ENCODE measurements at places on chromosomes 1 and 21.

- no peak for DNase-seq
These were observed 15.3 kb downstream of the RHEX start for GRCh38 chr1:206068314-206068713.

GRCh38 chr21:38804789-38805327 is 871 bp upstream of the ETS2 start:
- DNase-seq, result no peak

GRCh38 chr1:91884459-91885212 is 1.3 kb downstream of the TGFBR3 start:
- DNase-seq, result no peak

DNA sequence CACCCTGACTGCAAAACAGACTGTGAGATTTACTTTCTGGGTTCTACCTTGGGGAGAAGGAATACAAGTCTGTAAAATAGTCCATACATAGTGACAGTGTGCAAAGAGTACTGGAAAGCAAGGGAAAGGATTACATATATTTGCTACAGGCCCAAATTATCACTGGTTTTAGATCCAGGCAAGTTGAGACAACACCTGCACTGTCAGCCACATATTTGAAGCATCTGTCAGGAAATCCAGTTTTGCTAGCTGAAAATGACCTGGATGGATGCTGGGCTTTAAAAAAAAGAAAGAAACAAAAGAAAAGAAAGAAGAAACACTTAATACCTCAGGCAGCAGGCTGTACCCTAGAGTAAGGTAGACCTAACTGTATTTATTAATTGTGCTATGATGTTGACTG is 23.9 kb upstream of the SPRR2G start:
- DNase-seq, result no peak

DNA sequence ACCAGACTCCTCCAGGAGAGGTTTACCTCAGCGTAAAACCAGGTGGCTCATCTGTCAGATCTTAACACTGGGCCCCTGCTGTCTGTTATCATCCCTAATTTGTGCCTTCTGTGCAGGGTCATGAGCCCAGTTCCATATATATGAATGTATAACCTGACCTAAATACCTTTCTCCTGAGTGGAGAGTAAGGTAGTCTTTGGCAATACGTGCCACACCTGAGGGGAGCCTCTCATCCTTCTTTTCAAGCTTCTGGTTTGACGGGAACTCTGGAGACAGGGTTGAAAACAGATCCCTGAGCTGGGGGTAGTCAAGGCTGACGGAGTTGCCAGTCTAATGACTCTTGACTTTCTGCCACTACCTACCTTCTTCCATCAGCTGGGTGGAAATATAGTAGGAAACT is 4.1 kb downstream of the SFT2D2 start:
- no peak for DNase-seq

DNA sequence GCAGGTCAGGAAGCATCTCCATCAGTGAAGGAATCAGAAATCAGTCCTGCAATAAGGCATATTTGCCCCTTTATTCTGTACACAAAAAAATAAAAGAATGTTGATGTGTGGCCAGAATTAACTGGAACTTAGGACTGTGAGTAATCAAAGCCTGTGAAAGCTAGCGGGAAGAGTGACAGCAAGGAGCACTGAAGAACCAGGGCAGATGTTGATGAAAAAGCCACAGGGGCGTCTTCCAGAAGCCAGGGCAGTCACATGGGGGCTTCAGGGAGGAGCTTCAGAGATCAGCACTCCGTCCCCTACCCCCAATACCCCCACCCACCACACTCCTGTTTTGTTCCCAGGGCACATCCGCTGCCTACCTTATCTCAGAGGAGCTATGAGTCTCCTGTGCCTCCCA is 502.8 kb downstream of the AJAP1 start:
- no peak for DNase-seq

GRCh38 chr1:88320291-88320690 is 363.8 kb upstream of the PKN2 start:
- DNase-seq, result no peak

- no peak for DNase-seq
These were observed 24.0 kb downstream of the NGF start for GRCh38 chr1:115314092-115314491.

- no peak for DNase-seq
These were observed 70.4 kb downstream of the DMRTB1 start for GRCh38 chr1:53529555-53529954.

- no peak for DNase-seq
These were observed 12.9 kb upstream of the CD55 start for GRCh38 chr1:207308451-207309190.

DNA sequence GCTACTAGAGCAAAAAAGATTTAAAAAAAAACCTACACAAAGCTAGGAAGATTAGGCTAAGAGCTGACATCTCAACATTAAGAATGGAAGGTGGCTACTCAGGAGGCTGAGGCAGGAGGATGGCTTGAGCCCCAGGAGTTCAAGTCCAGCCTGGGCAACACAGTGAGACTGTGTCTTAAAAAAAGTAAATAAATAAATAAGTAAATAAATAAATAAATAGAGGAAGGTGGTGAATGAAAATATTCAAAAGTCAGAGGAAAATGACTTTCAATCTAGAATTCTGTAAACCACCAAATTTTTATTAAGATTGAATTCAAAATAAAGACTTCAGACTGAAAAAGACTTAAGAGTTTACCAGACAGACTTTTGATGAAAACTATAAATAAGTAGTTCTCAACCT is 50.9 kb upstream of the TMPRSS2 start:
- DNase-seq, result no peak

DNA sequence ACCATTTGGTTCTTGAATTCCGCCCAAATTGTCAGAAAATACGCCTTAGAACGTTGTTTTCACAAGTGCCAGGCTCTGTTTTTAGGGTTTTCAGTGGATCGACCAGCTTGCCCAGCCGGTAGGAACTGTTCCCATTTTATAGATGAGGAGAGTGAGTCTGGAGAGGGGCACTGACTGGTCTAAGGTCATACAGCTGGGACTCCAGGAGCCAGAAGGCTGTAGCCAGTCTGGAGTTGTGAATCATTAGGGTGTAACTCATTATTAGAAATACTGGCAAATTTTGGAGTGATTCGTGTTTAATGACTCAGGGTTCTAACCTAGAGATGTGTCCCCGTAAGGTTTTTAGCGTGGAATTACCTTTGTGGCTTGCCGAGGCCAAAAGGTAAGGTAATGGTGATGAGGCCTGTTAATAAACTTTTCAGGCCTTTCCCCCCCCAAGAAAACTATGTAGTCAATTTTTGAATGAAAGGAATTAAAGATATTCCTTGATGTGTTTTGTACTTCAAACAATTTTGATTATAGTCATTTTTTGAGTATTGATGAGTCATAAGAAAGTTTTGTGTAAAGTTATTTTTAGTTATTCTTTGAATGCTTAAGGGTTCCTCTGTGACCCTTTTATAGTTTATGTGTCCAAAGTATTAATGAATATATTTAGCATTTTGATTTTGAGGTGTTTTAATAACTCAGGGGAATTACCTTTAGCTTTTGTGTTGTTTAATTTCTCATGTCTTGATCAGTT is 2.1 kb downstream of the DYRK1A start:
- DNase-seq, result no peak

- peak; percentile 33 for DNase-seq
These were observed 27.2 kb upstream of the EPS8L3 start for GRCh38 chr1:109790735-109791494.
